ENCODE measurements at places on chromosomes 1 and 21.

DNA sequence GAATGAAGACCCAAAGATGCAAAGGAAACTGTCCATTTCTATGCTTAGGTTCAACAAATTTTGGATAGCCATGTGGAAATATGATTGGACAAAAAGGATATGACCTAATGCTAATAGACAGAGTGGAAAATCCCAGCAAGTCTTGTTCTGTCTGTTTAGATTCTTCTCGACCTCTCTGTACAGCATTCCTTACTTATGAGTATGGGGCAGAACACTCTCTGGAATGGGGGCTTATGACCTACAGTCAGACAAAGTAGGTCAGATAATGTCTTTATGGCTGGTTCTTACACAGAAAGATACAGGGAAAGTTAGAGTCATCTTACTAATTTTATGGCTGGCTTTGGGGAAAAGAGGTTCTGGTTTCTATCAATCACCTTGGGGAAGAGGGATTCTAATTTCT lies 2.8 kb downstream of the GCSAML start:
- no peak for DNase-seq

GRCh38 chr1:118898712-118899111 lies 89.4 kb downstream of the TBX15 start:
- no peak for DNase-seq

DNA sequence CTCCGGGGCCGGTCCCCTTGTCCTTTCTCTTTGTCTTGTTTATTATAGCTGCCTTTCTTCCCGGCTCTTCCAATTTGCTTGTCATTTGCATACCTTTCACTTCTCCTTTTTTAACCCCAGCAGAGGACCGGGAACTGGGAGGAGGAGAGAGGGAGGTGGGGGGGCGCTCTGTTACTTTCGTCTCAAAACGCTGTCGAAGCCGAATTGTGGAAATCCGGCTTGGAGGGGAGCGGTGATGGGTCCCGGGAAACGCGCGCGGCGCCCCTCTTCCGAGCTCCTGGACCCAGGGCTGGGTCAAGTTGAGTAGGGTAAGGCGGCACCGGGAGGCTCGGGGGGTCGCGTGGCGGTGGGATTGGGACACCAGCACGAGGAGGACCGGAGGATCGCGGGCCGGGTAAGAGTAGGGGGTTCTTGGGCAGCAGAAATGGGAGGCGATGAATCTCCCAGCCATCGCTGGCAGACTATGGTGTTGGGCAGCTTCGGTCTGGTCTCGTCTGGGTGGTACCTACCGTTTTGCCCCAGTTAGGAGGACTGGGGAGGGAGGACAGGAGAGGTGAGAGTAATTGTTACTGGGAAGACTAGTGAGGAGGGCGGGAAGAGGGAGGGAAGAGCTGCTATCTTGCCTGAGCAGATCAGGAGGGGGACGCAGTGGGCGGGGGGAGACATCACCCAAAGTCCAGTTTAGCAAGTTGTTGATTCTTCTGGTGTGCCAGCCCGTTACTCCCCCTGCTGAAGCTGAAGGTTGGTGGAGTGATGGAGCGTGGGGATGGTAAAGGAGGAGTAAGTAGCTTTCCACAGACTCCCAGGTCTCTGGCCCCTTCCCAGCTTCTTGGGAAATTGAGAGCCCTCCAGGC lies 1.5 kb downstream of the PROX1 start:
- DNase-seq = no peak

DNA sequence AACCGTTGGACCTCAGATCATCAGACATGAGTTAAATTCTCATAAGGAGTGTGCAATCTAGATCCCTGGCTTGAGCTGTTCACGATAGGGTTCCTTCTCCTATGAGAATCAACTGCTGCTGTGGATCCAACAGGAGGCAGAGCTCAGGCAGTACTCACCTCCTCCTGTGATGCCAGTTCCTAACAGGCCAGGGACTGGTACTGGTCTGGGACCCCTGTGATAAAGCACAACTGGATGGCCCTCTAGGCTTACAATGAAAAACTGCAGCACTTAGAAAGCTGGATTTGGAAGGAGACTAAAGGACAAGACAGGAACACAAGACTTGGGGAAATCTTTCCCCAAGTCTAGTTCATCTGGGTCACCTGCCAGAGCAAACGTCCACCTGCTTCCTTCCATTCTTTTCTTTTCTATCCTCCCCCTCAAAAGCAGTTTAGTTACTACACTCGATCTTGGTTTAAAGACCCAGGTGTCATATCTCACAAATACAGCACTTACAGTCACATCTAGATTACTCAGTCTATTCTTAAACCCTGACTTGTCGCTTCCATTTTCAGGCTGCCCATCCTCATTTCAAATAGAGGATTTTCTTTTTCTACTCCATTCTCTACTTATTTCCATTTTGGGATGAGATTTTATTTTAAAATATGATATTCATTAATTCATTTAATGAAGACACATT lies 59.8 kb downstream of the PTPN14 start:
- no peak for DNase-seq

DNA sequence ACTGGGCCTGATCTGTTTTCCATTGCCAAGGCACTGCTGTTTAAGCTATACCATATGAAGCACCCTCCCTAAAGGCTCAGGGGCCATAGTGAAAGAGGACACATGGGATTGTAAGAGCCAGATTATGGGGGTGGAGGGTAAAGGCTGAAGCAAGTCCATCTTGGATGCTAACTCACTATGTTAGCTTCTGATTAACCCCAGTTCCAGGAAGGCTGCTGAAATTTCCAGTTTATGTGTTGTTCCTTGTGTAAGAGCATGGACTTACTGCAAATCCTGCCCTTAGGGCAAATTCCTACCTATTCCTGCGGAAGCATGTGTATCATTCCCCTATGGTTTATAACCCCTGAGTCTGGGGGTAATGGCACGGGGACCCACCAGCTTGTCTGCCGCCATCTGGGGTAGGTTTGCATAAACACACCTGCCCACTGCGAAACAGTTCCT lies 91.8 kb upstream of the SERBP1 start:
- DNase-seq = no peak

DNA sequence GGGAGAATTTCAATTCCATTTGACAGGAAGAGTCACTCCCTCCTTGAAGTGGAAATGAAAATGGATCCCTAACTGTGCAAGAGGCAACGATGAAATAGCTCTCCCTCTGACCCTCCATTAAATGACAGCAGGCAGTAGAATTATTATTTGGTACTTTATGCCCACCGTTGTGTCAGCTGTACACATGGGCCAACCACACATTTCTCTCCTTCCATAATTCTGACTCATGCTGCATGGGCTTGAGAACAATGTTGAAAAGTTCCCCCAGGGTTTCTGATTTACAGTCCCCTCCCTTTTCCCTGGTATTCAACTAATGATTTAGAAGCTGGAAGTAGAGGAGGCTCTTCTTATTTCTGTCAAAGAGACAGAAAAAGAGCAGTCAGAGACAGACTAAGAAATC lies 103.5 kb downstream of the RGS7 start:
- no peak for DNase-seq

GRCh38 chr21:18411565-18411964 lies 8.0 kb upstream of the TMPRSS15 start:
- no peak for DNase-seq

GRCh38 chr1:210446479-210446878 lies 117.8 kb downstream of the HHAT start:
- DNase-seq = no peak

DNA sequence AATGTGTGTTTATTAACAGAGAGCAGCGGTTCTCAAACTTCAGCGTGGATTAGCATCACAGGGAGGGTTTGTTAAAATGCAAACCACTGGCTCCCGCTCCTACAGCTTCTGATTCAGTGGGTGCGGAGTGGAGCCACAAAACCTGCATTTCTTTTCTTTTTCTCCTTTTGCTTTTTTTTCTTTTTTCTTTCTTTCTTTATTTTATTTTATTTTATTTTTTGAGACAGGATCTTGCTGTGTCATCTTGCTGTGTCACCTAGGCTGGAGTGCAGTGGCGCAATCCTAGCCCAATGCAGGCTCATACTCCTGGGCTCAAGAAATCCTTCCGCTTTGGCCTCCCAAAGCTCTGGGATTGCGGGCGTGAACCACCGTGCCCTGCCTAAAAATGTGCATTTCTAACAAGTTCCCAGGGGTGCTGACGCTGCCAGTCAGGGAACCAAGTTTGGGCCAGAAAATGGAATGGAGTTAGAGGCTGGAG lies 20.9 kb upstream of the SLC1A7 start:
- DNase-seq = no peak

- no peak for DNase-seq
Measured at GRCh38 chr1:159010391-159010790, 684 bp downstream of the IFI16 start.

- DNase-seq = no peak
Measured at GRCh38 chr1:89550995-89551394, 26.4 kb downstream of the LRRC8B start.

- no peak for DNase-seq
Measured at GRCh38 chr1:84481317-84481716, 2.3 kb downstream of the RPF1 start.
